Activated CD4-positive, alpha-beta T cell treated with anti-CD3 and anti-CD28 coated beads, Interleukin-2, amount 10 ng/mL, durations not matched to agents 7 days and 5 days (primary cell): ENCODE measurements at places on chromosomes 5 and 9. TPM values are rescaled to one million over a fixed set of nuclear protein-coding genes. Genes with fewer than 3 reads are reported as not detected.

DNA sequence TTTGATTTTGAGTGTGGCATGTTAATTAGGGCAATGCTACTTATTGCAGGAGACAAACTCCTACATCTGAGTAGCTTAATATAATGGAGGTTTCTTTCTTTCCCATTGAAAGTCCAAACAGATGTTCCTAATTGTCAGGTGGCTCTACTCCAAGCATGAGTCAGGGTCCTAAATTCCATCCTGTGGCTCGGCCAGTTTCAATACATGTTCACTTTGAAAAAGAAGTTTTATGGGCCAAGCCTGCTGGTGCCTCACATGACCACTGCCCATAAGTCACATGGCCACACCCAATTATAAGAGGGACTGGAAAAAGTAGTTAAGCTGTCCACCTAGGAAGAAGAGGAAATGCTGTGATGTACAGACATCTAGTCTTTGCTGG, 170.4 kb downstream of the ARRDC3 start:
- H3K4me1 ChIP-seq: no peaks in the 10 kb centered on the region
- DNase-seq: no peak
- no peak overlapping the region for H3K27ac ChIP-seq
- peaks cover 4% of the 10 kb centered on the region for H3K27me3 ChIP-seq

DNA sequence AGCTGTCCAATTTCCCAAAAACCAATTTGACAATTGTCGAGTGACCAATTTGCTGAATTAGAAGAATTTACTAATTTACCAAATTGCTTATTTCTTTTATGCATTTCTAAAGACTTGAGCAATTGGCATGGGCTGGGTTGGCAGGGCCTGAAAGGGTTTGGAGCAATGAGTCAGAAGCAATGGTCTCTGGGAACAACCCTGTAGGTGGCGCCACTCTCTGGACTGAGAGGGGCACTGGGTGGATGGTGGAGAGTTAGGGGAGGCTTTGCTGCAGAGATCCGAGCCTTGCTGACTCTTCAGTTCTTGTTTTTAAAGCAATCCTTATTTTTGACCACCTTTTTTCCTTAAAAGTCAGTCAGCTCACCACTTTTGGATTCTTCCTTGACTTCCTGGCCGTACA, 71.5 kb upstream of the RPS23 start:
- H3K4me1 ChIP-seq: peaks cover 44% of the 10 kb centered on the region
- DNase-seq: peak; percentile 35
- H3K27ac ChIP-seq: no peak overlapping the region
- no peaks in the 10 kb centered on the region for H3K27me3 ChIP-seq
- H3K4me3 ChIP-seq: no peak overlapping the region

GRCh38 chr5:105587963-105588662, 2025.5 kb upstream of the NUDT12 start:
- DNase-seq: no peak
- no peak overlapping the region for H3K4me3 ChIP-seq
- no peaks in the 10 kb centered on the region for H3K4me1 ChIP-seq
- no peak overlapping the region for H3K27ac ChIP-seq
- no peaks in the 10 kb centered on the region for H3K27me3 ChIP-seq
- H3K36me3 ChIP-seq: no peaks in the 10 kb centered on the region

DNA sequence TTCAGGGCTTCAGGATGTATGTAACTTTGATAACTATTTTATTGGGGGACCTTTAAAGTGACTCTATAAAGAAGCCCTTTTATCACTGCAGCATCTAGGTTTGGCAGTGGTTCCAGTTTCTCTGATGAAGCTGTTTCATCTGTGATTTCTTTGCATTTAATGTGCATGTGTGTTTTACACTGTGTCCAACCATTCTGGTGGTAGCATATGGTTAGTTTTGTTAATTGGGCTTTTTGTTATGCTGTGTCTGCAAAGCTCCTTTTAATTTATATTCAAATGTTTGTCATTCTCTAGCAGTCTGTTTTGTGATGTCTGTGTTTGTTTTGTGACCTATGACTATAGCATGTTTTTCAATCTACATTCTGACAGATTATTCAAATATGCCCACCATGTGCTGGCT, 294.8 kb downstream of the DNAH5 start:
- no peaks in the 10 kb centered on the region for H3K27me3 ChIP-seq
- no peak overlapping the region for H3K27ac ChIP-seq
- H3K36me3 ChIP-seq: no peaks in the 10 kb centered on the region
- DNase-seq: no peak
- H3K4me3 ChIP-seq: no peak overlapping the region

DNA sequence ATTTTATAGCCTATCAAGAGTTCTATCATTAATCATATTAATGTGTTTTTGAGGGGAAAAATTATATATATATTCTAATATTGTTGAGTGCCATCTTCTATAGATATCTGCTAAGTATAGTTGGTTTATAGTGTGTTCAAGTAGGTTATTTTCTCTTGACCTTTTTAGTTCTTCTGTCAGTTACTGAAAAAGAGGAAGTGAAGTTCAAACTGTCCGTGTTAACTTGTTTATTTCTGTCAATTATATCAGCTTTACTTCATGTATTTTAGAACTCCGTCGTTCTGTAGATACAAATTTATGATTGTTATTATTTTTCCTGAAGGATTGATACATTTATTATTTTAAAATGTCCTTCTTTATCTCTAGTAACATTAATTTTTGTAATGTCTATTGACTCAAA, 1209.1 kb downstream of the CDH12 start:
- H3K4me3 ChIP-seq: no peak overlapping the region
- no peaks in the 10 kb centered on the region for H3K36me3 ChIP-seq

- H3K27me3 ChIP-seq: no peaks in the 10 kb centered on the region
- no peak for DNase-seq
- peaks cover 2% of the 10 kb centered on the region for H3K36me3 ChIP-seq
- no peak overlapping the region for H3K4me3 ChIP-seq
- H3K27ac ChIP-seq: no peak overlapping the region
These were observed 182.7 kb downstream of the PBX3 start for GRCh38 chr9:125929846-125930245.

DNA sequence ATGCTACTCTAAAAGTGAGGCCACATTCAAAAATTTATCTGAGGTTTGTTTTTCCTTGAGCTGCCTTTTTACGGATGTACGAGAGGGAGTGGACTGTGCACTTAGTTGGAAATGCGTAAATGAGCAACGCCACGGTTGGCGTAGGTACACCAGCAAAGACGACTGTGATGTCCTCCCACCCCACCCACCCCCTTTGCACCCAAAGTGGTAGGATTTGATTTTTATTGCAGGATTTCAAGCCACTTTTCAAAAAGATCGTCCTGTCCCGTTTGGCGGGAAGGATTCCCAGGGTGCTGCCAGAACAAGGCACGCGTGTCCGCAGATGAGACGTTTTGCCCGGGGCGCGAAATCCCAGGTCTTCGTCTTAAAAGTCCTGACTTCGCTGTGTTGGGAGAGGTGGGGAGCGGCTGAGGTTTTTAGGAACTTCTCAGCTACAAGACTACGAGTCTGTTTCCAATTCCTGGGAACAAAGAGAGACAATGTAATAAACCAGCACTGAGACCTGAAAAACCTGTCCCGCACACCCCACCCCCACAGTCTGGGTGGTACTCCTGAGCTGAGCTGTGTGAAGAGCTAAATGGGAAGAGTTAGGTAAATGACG, 1.0 kb upstream of the TLE1 start:
- H3K36me3 ChIP-seq: no peaks in the 10 kb centered on the region
- peak overlapping the region; percentile 84 for H3K4me3 ChIP-seq
- DNase-seq: no peak
- H3K27ac ChIP-seq: no peak overlapping the region
- peaks cover 28% of the 10 kb centered on the region for H3K27me3 ChIP-seq

DNA sequence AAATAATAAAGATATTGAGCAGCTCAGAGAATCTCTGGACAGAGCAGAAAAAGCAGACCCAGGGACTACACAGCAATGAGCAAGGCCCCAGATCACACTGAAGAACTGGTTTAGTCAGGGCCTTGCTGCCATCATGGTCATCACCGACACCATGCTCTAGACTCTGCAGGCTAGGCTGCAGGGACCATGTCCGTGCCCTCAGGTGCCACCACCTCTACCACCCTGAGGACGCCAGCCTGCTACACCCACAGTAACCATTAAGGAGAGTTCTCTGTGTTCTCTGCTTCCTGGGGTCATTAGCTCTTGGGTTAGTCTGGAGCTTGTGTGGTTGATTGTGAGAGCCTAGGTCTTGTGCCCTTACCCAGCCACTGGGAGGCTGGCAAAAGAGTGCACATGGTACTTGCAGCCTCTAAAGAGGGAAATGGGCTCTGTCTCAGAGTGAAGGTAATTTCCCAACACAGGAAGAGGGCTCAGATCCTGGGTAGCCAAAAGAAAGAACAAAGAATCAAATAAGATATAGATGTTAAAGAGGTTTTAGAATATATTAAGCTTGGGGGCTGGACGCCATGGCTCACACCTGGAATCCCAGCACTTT, 31.9 kb upstream of the JADE2 start:
- no peaks in the 10 kb centered on the region for H3K36me3 ChIP-seq
- H3K4me1 ChIP-seq: peaks cover 3% of the 10 kb centered on the region
- no peak for DNase-seq
- no peak overlapping the region for H3K27ac ChIP-seq
- no peak overlapping the region for H3K4me3 ChIP-seq
- no peaks in the 10 kb centered on the region for H3K27me3 ChIP-seq

DNA sequence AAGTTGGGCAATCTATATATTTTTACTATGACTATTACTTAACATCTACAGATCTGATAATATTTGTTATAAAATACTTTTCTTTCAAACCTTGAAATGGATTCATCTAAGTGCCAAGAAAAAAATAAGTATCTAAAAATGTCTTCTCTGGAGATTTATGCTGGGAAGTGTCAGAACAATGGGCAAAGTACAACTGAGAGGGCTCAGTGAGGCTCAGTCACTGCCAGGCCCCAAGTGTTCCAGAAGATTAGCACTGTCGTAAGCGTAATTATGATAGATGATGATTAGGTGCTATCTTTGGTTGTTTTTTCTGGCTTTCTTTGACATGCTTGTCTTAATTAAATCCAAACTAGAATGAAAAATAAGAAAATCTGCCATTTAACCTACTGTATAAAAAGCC, 72.2 kb upstream of the ADAMTS19 start:
- no peaks in the 10 kb centered on the region for H3K36me3 ChIP-seq
- H3K27me3 ChIP-seq: no peaks in the 10 kb centered on the region
- H3K27ac ChIP-seq: no peak overlapping the region

DNA sequence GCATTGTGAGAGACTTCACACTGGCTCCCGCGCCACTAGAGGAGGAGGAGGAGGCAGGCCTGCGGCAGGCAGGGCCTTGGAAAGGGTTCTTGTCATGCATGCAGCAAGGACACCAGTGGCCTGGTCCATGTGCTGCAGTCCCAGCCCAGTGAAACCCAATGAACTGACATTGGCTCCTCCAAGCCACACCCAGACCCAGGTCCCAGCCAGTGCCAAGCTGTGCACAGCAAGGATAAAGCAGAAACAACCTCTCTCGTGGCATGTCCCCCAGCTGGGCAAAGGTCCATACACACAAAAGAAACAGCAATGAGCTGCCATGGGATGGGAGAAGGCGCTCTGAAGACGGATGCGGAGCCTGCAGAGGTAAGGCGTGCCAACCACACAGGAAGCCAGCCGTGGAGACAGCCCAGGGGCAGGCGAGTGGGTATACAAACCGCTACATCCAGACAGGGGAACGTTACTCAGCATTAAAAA, 89.2 kb downstream of the SEMA4D start:
- DNase-seq: peak; percentile 85
- H3K4me3 ChIP-seq: peak overlapping the region; percentile 67
- peak overlapping the region; percentile 87 for H3K27ac ChIP-seq
- no peaks in the 10 kb centered on the region for H3K27me3 ChIP-seq

DNA sequence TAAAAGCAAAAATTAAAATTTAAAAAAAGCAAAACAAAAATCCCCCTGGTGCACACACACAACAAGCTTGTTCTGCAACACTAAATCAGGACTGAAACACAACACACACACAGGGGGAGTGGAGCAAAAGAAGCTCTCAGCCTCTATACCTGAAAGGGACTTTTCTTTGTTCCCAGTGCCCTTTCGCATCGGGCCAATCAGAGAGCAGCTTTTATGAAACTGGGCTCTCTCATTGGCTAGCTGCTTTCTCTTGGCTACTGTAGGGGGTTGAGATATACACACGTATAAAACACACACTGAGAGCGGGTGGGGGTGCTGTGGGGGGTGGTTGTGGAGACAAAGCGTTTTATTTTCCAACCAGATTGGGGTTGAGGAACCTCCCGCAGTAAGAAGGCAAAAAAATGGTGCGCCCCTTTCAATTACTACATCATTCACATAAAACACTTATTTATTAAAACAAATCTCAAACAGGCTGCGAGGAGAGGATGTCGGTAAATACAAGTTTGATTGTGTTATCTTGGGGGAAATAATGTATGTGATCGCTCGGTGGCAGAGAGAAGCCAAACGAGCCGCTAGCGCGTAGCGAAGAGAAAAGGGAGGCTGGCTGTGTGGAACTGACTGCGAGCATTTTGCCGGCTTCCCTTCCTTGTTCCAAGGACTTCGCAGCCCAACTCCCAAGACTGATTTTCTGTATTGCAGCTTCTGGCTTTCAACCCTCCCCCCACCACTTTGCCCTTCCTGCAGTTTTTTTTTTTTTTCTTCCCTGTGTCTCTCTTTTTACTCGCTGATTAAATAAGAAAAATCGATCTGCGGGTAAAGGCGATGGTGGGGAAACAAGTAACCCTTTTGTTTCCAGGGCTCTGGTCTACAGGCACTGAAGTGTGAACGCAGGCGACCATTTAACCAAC, 2.5 kb upstream of the ZNF608 start:
- no peak overlapping the region for H3K27ac ChIP-seq
- H3K27me3 ChIP-seq: peaks cover 20% of the 10 kb centered on the region
- no peaks in the 10 kb centered on the region for H3K36me3 ChIP-seq

GRCh38 chr5:9207817-9208418, 338.0 kb downstream of the SEMA5A start:
- no peak overlapping the region for H3K27ac ChIP-seq
- H3K4me1 ChIP-seq: no peaks in the 10 kb centered on the region
- peak; percentile 11 for DNase-seq

DNA sequence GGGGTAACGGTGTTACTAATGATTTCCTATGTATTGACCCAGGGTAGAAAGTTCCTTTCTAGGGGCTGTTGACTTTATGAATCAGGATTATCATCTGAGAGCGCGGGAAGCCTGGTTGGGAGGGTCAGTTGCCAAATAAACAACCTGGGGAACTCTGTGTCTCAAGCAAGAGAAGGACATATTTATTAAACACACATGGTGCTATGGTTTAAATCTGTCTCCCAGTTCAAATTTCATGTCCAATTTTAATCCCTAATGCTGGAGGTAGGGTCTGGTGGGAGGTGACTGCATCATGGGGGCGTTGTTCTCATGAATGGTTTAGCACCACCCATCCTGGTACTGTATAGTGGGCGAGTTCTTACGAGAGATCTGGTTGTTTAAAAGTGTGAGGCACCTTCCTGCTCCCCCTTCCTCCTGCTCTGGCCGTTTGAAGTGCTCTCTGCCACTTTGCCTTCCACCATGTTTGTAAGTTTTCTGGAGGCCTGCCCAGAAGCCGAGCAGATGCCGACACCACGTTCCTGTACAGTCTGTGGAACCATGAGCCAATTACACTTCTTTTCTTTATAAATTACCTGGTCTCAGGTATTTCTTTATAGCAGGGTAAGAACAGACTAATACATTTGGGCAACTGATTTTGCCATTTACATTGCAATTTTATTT, 19.7 kb upstream of the GAS1 start:
- no peak overlapping the region for H3K27ac ChIP-seq
- no peak overlapping the region for H3K4me3 ChIP-seq
- DNase-seq: no peak
- H3K27me3 ChIP-seq: no peaks in the 10 kb centered on the region
- no peaks in the 10 kb centered on the region for H3K36me3 ChIP-seq

- no peak for DNase-seq
- H3K27ac ChIP-seq: no peak overlapping the region
- H3K4me1 ChIP-seq: peaks cover 22% of the 10 kb centered on the region
- H3K27me3 ChIP-seq: no peaks in the 10 kb centered on the region
These were observed 132.7 kb downstream of the GNAQ start for GRCh38 chr9:77898864-77899263.

CSF2 gene
- total RNA-seq: 2.9 TPM

NRG2 gene
- total RNA-seq: not detected

MCC gene
- total RNA-seq: 3.3 TPM

LHX3 gene
- total RNA-seq: not detected

HBEGF gene
- total RNA-seq: 13.7 TPM
